DMS79 (cell line): ENCODE measurements at places on chromosomes 4 and X.

DNA sequence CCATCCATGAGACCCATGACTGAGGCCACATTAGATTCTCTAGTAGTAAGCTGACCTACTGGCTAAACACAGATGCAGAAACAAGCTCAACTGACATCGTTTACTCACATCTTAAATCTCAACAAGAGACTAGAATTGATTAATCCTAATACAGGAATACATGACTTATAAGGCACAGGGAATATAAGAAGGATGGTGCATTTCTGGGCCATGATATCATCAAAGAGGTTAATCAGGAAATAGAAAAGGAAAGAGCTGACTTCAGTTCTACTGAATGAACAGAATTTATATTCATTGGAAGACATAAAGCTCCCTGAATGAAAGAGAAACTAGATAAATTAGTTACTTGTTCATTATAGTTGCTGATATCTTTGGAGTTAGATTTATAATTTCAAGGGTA, 1406.5 kb downstream of the STIM2 start:
- DNase-seq: no peak

DNA sequence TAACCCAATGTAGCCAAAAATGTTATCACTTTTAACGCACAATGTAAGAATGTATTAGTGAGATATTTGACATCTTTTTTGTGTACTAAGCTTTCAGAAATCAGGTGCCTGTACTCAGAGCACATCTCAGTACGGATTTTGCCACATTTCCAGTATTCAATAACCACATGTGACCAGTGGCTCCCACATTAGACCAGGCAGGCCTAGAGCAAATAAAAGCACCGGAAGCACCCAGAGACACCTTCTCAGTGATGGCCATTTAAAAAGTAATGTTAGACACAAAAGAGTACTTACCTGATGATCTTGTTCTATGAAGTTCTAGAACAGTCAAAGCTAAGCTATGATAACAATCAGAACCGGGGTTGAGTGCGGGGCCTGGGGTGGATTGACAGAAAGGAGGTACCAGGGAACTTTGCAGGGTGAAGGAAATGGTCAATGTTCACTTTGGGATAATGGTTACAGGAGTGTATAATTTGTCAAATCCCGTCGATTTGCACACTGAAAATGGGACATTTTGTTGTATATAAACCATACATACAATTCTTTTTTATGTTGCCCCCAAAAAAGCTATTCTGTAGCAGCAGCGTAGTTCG, 1.2 kb downstream of the CTPS2 start:
- no peak for DNase-seq

DNA sequence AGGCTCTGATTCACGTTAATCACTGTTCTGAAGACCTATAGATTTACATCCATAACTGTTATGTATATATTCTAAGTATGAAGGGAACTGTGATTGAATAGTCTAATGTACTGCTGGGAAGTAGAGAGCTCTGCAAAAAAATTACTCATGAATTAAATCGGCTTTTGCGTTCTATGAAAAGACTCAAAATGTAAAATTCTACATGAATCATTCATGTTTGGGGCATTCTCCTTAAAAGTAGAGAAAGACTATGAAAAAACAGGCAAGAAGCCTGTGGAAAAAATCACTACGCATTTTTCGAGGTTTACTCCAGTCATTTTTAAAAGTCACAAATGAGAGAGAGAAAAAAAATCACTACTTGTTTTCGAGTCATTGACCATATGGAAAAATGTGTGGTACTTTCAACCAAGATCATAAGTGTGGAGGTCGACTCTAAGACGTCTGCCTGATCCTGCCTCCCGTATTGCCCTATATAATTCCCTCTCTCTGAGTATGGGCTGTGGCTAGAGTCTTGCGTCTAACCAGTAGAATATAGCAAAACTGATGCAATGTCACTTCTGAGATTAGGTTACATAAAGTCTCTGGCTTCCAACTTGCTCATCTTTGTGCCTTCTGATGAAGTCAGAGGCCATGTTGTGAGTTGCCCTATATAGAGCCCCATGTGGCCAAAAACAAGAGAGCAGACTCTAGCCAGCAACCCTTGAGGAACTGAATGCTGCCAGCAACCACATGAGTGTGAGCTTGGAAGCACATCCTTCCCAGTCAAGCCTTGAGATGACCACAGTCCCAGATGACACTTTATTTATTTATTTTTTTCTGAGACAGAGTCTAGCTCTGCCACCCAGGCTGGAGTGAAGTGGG, 32.1 kb upstream of the VEGFD start:
- no peak for DNase-seq

- DNase-seq: no peak
Measured at GRCh38 chrX:11504234-11504633, 161.5 kb downstream of the ARHGAP6 start.

GRCh38 chr4:152352215-152352614, 183.7 kb downstream of the FBXW7 start:
- no peak for DNase-seq

- no peak for DNase-seq
Measured at GRCh38 chrX:110442635-110443034, 84.0 kb downstream of the RTL9 start.

- DNase-seq: no peak
Measured at GRCh38 chr4:93072292-93072691, 756.3 kb upstream of the ATOH1 start.

GRCh38 chr4:6338175-6338950, 68.7 kb downstream of the WFS1 start:
- DNase-seq: no peak

- no peak for DNase-seq
Measured at GRCh38 chr4:7333024-7333780, 101.5 kb downstream of the PSAPL1 start.

DNA sequence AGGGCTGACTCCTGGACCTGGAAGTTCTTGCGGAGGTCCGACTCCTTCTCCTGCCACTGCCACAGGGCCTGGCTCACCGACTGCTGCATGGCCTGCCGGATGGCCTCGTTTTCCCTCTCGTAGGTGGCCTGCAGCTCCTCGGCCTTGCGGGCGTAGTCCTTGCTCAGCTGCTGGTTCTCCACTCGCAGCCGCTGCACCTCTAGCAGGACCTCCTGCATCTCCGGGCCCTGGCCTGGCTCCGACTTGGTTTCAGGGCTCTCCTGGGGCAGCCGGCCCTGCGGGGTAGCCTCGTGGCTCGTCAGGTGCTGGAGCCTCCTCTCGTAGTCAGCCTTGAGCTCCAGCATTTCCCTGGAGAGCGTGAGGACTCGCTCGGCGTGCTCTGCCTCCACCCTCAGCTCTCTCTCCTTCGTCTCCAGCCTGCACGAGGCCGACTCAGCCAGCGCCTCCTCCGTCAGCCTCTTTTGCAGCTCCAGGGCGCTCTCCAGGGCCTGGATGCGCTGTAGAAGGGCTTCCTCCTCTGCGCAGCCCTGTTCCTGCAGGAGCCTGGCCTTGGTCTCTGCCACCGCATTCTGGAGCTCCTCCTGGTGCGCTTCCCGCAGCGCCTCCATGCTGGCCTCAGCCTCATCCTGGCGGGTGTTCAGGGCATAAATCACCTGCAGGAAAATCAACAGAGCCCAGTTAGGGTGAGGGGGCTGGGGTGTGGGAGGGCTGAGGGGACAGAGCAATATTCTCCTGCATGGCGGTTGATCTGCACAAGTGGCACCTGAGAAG, 72.2 kb downstream of the FAM184B start:
- DNase-seq: no peak

GRCh38 chr4:3530663-3531254, 1.5 kb downstream of the LRPAP1 start:
- DNase-seq: no peak

DNA sequence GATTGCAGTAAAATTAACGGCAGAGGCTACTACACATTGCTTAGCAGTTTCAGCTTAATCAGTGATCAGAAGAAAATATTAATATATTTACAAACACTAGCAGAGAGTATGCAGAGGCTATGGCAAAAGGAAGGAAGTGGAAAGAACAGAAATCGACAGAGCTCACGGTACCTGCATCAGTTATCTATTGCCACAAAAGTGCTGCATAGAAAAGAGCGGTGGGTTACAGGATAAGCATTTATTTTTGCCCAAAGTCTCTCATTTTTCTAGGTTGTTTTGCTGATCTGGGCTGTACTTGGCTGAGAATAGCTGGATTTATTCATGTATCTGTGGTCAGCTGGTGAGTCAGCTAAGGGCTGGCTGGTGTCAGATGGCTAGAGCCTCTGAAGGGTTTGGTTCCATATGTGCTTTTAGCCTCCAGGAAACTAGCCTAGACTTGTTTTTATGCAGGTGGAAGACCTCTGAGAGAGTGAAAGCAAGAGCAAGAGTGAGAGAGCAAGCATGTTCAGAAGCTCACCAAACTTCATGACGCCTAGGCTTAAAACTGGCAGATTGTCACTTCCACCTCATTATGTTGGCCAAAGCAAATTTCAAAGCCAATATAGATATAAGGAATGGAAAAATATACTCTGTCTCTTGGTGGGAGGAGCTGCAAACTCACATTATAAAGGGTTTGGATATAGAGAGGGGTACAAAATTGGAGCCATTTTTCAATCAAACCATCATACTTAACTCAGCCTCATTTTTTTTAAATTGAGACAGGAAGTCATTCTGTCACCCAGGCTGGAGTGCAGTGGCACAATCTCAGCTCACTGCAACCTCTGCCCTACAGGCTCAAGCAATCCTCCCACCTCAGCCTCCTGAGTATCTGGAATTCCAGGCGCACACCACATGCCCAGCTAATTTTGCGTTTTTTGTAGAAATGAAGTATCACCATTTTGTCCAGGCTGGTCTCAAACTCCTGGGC, 153.2 kb upstream of the RPL34 start:
- no peak for DNase-seq

- DNase-seq: no peak
Measured at GRCh38 chrX:28835991-28836390, 248.7 kb downstream of the IL1RAPL1 start.

DNA sequence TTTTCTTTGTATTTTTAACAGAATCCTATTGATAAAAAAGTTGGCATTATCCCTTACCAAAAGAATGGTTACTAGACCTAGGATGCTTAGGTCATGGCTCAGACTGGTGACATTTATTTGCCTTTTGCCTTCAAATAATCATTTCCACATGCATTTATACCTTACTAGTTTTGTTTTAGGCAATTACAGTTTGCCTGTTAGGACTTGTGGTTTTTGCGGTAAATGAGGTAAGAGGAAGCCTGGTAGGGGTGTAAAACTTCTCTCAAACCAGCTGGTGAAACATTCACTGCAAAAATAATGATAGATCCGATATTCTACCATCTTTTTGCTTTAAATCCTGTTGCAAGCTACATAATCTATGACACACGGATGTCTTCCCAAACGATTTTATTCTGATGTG, 12.1 kb downstream of the LAMP2 start:
- no peak for DNase-seq

DNA sequence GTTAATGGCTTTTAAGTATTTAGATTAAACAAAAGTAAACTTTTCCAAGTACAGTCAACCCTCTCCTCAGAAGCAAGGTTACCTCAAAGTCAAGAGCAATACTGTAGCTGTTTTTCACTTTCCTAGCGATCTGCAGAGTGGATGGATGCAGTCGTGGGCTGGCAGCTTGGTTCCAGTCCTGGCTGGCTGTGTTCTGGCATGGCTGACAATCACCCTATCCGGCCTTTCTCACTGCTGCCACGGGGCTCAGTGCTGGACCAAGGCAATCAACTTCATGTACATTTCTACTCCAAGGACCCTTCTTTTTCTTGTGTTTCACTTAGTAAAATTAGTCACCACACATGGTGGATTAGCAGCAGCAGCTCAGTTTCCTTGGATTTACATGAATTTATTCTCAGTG, 208.3 kb downstream of the GABRB1 start:
- DNase-seq: no peak

DNA sequence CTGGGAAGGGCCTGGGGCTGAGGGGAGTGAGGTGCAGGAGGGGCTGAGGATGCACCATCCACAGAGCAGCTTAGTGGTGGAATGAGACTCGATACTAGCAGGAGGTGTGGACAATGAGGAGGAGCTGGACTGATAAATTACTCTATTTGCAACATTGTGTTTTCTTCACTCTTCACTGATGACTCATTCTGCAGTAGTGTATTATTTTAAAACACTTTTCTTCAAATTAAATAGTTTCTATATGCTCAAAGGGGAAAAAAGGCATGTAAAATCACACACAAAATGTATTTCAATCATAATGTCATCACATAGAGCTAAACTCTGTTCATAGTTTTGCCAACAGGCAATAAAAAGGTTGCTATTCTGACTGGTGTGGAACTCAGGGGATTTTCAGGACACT, 467.0 kb upstream of the CTSO start:
- DNase-seq: no peak

GRCh38 chrX:40167233-40167849, 69.6 kb upstream of the BCOR start:
- no peak for DNase-seq

DNA sequence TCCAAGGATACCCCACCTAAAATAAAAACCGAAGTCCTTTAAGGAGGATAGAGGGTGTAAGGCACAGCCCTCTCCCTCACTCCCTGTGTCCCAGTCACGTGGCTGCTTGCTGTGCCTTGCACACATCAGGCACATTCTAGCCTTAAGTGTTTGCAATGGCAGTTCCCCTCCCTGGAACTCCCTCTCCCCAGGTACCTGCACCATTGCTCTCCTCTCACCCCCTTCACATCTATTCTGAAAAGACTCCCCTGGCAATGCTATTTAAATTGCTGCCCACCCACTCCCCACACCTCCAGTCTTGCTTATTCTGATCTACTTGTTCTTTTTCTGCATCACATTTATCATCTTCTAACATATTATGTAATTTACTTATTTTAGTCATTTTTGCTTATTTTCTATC, 91.6 kb upstream of the LNX1 start:
- no peak for DNase-seq

- no peak for DNase-seq
Measured at GRCh38 chrX:20527558-20528011, 260.9 kb upstream of the RPS6KA3 start.

DNA sequence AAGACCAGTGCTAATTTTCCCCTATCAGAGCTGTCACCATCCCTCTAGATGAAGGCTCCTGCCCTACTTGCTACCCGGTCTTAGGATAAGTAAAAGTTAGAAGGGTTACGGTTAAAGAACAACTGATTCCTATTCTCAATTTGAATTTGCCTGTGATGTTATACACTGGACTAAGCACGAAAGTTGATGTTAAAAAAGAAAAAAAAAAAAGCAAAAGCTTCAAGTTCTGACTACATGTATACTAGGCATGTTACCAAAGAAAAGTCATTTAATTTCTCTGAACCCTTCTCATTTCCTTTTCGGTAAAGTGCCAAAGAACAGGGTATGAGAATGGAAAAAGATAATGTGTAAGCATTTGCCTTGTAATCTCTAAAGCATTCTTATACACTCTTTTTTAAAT, 1.4 kb upstream of the PPID start:
- no peak for DNase-seq

DNA sequence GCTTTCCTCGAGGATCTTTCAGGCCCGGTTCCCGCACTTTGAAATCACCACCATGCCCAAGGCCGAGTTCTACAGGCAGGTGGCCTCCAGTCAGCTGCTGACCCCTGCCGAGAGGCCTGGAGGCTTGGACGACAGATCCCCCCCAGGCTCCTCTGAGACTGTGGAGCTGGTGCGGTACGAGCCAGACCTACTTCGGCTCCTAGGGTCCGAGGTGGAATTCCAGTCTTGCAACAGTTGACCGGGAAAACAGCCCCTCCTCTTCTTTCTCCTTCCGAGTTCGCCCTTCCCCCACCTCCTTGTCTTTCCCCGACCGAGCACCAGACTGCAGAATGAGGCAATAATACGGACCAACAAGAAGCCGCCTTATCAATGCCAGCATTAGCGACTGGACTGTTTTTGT, 54.4 kb downstream of the ELF4 start:
- no peak for DNase-seq

GRCh38 chrX:42869659-42870476, 91.9 kb upstream of the PPP1R2C start:
- DNase-seq: no peak
